GM23248 (cell line): ENCODE measurements at places on chromosomes 16 and 17. TPM values are rescaled to one million over a fixed set of nuclear protein-coding genes. Genes with fewer than 3 reads are reported as not detected.

DNA sequence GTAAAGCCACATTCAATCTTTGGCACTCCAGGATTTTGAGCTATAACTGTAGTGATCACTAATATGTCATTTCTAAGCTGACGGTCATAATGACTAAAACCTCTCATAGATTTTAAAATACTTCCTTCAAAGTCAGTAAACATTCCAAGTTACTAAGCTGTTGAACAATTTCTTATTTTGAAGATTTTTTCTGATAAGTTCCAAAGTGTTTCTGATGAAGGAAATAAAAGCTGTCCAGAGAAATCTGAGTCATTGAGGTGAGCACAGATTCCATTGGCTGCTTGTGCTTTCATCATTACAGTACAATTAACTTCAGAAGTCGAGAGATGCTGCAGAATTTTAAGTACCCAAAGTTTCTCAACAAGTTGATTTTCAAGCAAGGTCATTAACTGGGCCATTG lies 23.9 kb downstream of the NLRC5 start:
- peak; percentile 76 for DNase-seq

DNA sequence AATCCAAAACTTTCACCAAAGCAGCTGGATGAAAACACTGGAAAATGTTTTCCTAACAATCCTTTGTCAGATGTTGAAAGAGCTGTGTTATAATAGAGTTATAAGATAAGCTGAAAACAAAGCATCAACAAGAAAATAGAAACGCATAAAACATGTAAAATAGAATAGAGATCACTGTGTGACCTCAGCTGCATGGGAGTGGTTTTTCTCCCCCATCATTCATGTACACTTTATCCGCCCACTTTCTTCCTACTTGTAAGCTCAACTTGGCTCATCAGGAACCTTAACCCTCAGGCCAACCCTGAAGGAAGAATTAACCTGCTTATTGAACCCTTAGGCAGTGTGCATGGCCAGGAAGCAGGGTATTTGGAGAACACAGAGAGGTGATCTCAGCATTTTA lies 238.5 kb upstream of the PMFBP1 start:
- DNase-seq = peak; percentile 6

GRCh38 chr17:59427996-59428395 lies 96.5 kb downstream of the YPEL2 start:
- DNase-seq = peak; percentile 89

GRCh38 chr16:28990375-28991040 lies 5.7 kb downstream of the LAT start:
- peak; percentile 45 for DNase-seq

GRCh38 chr16:26111900-26112299 lies 420.1 kb downstream of the HS3ST4 start:
- peak; percentile 1 for DNase-seq

DNA sequence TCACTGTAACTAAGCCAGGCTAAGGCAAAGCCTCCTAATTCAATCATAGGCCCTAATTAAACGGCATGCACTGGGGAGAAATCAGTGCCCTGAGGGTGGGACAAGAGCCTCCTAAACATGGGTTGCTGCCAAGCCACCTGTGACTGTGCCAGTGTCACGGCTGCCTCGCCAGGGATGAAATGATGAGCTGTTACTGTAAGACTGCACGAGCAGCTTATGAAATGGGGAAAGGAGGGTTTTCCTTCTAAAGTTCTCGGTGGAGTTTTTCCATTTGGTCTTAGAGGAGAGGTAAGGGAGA lies 12.7 kb downstream of the TMEM11 start:
- peak; percentile 71 for DNase-seq

DNA sequence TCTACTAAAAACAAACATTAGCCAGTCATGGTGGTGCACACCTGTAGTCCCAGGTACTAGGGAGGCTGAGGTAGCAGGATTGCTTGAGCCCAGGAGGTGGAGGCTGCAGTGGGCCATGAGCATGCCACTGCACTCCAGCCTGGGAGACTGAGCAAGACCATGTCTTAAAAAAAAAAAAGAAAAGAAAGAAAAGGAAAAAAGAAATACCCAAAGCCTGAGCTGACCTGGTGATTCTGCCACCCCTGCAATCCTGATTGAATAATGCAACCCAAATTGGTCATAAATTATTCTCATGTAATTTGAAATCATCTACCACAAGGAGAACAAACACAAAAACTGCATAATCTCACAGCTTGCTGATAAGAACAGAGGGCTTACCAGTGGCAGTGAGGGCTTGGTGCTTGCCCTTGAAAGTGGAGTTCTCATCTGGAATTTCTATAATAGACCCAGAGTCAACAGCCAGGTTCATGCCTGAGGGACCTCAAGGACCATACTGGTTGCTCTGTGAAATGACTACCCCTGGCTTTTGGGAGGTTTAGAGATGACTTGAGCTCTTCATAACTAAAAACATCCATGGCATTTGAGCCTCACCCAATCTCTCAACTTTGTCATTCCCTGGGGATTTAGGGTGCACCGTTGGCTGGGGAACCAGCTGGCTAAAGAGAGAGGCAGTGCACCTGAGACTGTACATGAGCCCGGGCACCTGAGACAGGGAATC lies 35.4 kb upstream of the TMC5 start:
- no peak for DNase-seq

- no peak for DNase-seq
Measured at GRCh38 chr16:48503336-48503735, 106.6 kb downstream of the N4BP1 start.

DNA sequence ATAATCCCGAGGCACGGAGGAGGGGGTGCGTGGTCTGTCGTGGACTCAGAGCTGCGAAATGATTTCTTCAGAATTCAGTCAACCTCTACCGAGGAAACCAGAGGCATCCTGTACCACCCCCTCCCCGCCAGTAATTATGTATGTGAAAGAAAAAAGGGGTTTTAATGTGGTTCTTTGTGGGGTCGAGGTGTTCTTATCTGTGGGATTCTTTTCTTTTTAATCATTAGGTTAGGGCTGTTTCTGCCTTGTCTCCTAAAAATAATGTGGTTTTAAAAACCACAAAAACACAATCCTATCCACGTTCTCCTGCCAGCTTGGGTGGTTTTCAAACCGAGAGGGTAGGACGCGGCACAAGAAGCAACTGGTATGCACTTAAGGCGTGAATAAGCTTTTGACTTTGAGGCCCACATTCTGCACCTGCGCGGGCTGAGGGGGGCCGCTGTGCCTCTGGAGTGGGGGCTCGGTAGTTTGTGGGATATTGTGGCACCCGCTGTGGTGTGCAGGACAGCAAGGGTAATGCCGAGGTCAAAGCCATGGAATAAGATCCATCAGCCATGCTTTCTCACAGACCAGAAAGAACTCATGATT lies 1.0 kb downstream of the SLC47A1 start:
- DNase-seq = no peak

- peak; percentile 53 for DNase-seq
Measured at GRCh38 chr16:28623172-28623711, 13.4 kb upstream of the SULT1A1 start.

The SCNN1G gene
- total RNA-seq = not detected in 2 replicates

DNA sequence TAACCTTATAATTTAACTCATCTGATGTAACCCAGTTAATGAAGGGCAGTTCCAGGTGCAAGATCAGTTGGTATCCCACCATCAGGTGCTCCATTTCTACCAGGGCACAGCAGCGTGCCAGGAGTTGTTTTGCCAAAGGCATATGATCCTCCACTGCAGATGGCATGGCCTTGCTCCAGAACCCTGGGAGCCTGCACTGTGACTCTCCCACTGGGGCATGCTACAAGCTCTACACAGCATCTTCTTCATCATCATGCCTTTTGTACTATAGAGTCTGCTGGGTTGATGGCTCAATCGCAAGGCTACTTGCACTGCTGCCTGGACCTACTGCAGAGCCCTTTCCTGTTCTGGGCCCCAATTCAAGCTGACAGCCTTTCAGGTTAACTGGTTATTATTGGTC lies 11.3 kb upstream of the MAPT start:
- DNase-seq = no peak
